ENCODE measurements at places on chromosomes 2 and 18.

DNA sequence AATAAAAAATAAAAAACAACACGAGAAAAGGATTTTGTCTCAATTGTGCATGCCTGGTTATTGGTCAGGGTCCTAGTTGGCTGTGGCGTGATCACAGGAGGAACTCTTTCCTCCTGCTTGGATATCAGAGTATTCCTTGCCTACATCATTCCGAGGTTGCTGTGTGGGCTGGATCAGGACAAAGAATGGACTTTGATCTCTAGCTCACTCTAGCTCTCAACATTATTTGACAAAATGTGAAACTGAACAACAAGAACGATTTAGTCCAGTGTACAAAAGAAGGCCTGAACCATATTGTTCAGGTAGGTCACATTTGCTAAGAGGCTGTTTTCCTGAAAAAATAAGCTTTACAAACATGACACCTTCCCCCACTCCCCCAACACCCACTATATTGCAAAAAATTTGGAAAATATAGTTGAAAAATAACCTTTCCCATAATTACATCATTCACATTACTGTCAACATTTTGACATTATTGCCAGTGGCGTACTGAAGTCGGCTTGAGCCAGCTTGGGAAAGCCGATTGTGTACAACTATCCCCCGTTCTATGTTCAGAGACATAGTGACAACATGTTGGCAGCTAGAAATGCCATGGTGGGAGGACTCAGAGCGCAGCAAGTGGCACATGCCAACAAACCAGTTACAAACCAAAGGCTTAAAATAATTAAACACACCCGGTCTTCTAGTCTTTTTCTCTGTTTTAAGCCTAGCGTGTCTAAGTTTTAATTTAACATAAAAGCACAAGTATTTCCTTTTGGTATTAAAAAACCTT, 179.0 kb downstream of the LPIN1 start:
- DNase-seq: no peak

GRCh38 chr2:60867848-60868247, 13.5 kb upstream of the REL start:
- DNase-seq: no peak

GRCh38 chr2:134402410-134402809, 148.5 kb downstream of the MGAT5 start:
- no peak for DNase-seq

DNA sequence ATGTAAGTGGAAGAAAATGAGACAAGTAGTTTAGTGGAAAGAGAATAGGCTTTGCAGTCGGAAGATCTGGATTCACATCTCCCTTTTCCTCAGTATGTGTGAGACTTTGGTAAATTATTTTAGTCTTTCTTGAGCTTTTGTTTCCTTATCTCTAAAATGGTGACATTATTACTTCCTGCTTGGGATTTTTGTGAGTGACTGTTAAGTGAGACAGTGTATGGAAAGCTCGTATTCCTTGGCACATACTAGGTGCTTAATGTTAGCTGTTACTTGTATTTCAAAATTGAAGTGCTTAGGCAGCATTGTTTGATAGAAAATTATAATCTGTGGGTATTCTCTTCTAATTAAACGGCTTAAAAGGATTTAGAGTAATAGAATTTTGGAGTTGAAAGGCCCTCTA, 2.0 kb downstream of the ZNF638 start:
- DNase-seq: no peak

- no peak for DNase-seq
Observed at GRCh38 chr2:125405816-125406215, 1250.1 kb upstream of the GYPC start.
